ENCODE measurements at places on chromosomes 12 and 14.

DNA sequence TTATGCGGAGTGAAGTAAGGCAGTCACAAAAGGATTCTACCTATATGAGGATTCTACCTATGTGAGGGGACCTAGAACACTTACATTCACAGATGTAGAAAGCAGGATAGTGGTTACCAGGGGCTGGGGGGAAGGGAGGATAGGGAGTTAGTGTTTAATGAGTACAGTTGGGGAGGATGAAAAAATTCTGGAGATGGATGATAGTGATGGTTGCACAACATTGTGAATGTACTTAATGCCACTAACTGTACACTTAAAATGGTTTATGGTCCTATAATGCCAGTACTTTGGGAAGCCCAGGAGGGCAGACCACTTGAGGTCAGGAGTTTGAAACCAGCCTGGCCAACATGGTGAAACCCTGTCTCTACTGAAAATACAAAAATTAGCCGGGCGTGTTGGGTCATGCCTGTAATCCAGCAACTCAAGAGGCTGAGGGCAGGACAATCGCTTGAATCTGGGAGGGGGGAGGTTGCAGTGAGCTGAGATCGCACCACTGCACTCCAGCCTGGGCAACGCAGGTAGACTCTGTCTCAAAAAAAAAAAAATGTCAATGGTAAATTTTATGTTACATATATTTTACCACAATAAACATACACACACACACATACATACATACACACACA lies 25.4 kb downstream of the SVOP start:
- no peak for DNase-seq

GRCh38 chr12:94649349-94650142 lies 811 bp downstream of the TMCC3 start:
- DNase-seq: no peak

DNA sequence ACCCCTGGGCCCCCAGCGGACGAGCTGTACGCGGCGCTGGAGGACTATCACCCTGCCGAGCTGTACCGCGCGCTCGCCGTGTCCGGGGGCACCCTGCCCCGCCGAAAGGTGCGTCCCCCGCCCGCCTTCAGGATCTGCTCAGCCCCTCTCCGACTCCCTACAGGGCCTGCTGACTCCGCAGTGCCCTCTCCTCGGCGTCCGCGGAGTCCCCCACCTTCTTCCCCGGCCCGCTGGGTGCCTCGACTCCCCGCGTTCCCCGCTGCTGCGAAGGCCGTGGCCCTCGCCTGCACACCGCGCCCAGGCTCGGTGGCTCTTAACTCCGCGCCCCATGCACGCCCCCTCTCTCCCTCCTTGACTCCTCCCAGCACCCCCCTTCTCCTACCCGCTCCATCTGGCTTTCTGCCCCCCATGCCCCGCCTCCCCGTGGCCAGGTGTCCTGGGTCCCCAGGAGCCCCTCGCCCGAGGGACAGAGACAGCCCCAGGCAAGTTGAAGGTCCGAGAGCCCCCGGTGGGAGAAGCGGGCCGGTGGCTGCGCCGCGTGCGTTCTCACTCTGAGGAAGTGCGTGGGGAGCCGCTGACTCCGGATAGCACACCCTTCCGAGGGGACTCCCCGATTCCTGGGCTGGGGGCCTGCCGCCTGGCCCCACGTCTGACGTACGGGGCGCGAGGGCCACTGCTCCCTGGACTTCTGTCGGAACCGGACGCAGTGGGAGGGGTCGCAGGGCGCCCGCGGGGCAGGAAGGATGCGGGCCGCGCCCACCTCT lies 594 bp downstream of the TAMALIN start:
- DNase-seq: peak; percentile 46

- DNase-seq: no peak
Measured at GRCh38 chr14:30243805-30244204, 315.2 kb upstream of the G2E3 start.

DNA sequence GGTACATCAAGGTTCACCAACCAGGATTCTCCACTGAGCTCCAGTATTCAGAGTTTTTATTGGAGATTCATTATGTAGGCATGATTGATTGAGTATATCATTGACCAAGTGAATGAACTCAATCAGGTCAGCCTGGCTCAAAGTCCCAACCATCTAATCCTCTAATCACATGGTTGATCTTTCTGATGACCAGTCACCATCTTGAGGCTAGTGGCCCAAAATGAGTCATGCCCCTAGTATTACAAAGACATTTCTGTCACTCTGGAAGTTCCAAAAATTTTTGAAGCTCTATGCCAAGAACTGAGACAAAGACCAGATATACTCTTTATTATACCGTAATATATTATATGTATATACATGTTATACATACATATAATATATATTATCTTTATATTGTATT lies 75.9 kb upstream of the ATF7IP start:
- no peak for DNase-seq
